Inflammatory macrophage (primary cell): ENCODE measurements at places on chromosomes 3 and 15.

DNA sequence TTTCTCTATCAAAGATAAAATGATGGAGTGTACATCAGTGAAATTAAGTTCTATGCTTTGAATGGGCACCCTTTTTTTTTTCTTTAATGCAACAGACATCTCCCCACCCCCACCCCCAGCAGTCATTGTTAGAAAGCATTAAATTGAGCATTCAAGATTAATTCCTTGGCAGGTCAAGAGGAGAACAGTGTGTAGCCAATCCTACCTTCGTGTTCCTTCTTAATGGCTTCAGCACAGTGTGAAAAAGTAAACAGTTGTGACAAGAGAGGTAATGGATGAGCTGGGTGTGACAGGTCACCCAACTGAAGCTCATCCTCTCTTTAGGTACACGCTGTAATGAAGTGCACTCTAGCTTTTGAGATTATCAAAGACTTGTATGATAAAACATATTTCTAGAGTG is 198.5 kb upstream of the RARB start:
- DNase-seq = no peak

GRCh38 chr3:187836823-187837770 is 91.8 kb upstream of the BCL6 start:
- DNase-seq = no peak

GRCh38 chr3:114892131-114892879 is 254.8 kb downstream of the ZBTB20 start:
- no peak for DNase-seq

- DNase-seq = no peak
Observed at GRCh38 chr3:24373198-24373959, 121.3 kb downstream of the THRB start.

DNA sequence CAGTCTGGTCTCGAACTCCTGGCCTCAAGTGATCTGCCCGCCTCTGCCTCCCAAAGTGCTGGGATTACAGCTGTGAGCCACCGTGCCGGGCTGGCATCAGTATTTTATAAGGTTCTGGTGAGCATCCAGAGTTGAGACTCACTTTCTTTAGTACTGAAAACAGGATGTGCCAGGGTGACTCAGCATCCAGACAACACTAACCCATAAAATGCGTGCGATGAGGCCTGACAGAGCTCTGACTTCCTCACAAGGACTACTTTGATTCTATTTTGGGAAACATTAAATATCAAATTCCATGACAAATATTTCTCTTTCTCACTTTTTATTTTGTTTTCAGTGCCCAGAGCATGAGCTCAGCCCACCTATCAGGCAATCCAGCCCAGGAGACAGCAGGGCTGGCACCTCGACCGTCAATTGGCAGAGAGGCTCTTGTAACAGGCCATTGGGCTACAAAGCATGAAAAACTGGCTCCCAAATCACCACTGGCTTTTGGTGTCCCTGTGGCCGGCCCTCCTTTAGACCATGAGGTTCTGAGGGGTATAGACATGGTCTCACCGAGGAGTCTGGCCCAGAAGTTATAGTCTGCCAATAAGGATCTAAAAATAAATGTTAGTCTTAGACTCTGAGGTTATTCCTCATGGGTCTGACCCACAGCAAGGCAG is 75.0 kb downstream of the FEM1B start:
- peak; percentile 93 for DNase-seq

- no peak for DNase-seq
Observed at GRCh38 chr15:65275728-65276126, 11.0 kb downstream of the PARP16 start.

DNA sequence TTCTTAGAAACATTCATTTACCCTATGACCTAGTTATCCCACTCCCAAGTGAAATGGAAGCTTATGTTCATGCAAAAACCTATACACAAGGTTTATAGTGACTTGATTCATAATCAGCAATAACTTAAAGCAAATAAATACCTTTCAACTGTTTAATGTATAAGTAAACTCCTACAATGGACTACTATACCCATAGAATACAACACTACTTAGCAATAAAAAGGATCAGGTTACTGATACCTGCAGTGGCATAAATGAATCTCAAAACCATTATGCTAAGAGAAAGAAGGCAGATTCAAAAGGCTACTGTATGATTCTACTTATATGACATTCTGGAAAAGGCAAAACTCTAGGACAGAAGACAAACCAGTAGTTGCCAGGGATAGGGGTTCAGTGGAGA is 8.3 kb upstream of the POLR2M start:
- DNase-seq = no peak

- no peak for DNase-seq
Observed at GRCh38 chr3:41683666-41684350, 278.1 kb downstream of the ULK4 start.

DNA sequence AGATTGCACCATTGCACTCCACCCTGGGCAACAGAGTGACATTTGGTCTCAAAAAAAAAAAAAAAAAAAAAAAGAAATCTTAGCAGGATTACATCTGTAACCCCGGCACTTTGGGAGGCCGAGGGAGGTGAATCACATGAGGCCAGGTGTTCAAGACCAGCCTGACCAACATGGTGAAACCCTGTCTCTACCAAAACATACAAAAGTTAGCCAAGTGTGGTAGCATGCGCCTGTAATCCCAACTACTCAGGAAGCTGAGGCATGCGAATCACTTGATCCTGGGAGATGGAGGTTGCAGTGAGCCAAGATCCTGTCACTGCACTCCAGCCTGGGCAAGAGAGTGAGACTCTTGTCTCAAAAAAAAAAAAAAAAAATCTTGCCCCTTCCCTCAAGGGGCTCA is 40.4 kb downstream of the LIPC start:
- no peak for DNase-seq

- no peak for DNase-seq
Observed at GRCh38 chr3:9175421-9175820, 74.0 kb downstream of the SRGAP3 start.

- DNase-seq = no peak
Observed at GRCh38 chr3:141067206-141067974, 16.2 kb downstream of the SPSB4 start.

DNA sequence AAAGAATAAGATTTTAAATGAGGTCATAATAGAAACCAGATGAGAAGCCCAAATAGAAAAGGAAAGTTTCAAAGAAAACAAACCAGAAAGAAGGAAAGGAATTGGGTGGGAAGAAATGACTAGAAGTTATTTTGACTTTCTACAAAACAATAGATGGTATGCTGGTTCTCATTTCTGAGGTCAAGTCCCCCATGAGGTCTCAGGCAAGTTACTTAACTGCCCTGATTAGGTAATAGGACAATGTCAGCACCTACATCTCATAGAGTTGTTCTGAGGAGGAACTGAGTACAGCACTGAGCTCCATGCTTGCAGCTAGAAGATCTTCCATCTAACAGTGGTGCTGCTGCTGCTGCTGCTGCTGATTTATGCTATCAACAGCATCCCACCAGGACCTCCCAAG is 185.9 kb downstream of the ERC2 start:
- DNase-seq = no peak

DNA sequence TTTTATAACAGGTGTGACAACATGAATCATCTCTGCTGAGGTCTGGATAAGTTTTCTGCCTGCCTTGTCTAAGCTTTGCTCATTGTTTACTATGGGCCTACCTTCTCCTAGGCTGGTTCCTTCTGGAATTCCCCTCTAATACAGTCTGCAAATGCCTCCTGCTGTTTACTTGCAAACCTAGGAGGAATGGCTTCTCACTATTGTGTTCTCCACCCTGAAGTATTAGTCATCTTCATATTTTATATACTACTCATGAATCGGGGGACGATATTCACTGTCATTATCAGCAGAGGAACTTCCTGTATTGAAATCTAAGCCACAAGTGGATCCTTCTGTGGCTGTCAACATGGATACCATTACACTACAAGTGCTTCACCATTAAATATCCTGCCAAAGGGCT is 154.8 kb downstream of the PLCL2 start:
- DNase-seq = peak; percentile 36

GRCh38 chr3:18597919-18598318 is 172.8 kb upstream of the SATB1 start:
- no peak for DNase-seq

- no peak for DNase-seq
Observed at GRCh38 chr15:80744826-80745225, 34.3 kb upstream of the CEMIP start.

- no peak for DNase-seq
Observed at GRCh38 chr3:186722457-186722856, 5.3 kb downstream of the KNG1 start.

DNA sequence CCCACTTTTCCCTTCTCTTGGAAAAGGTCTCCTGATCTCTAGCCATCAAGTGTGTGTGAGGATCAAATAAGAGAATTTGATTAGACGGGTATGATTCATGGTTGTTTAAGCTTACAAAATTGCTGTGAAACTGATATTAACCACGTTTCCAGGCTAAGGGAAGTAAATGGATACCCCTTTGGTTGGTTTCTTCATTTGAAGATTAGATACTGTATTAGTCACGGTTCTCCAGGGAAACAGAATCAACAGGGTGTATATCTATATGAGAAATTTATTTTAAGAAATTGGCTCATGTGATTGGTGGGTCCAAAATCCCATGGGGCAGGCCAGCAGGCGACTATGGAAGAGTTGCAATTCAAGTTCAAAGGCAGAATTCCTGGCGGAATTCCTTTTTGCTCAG is 112.7 kb upstream of the SELENOK start:
- DNase-seq = no peak

DNA sequence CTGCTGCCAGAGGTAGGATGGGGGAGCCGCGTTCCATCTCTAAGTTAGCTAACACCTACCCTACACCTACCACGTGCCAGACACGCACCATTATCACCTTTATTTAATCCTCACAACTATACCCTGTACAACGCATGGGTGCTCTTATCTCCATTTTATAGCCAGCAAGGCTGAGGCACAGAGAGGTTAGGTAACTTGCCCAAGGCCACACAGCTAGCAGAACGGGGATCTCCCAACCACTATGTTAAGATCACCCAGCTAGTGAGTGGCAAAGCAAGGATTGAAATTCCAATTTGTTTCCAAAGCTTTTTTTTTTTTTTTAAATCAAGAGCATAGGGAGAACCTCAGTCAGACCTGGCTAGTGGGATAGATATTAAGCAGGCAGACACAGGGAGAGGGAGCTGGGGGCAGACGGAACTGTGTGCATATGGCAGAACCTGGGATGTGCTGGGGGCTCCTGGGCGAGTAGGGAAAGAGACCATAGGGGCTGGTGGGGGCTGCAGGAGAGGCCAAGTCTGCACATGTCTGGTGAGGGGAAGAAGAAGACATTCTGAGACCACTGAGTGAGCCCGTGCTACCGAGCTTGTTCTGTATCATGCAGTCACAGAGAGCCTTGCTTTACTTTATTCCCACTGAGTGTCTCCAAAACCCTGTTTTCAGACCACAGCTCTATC is 196.3 kb upstream of the TPM1 start:
- DNase-seq = no peak
